Caco-2 (cell line): ENCODE measurements at places on chromosomes 11 and 22.

- no peak for DNase-seq
These were observed 91.0 kb downstream of the TMPRSS5 start for GRCh38 chr11:113615098-113615497.

- DNase-seq: peak; percentile 95
These were observed 34.0 kb downstream of the IRAG1 start for GRCh38 chr11:10659339-10660216.

DNA sequence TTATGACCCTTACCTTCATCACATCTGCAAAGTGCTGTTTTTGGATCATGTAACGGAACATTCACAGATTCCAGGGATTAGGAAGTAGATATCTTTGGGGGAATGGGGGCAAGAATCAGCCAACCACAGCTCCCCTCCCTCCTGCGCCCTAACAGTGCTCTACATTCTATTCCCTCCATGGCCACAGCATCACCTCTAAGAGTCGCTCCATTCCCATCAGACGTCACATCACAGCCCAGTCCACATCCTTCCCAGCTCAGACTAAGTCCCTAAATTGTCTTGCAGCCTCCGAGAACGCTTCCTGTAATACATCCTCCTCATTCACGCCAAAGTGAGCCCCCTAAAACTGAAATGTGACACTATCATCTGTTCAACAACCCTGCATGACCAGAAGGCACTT lies 5.9 kb downstream of the SCGB1D1 start:
- no peak for DNase-seq

DNA sequence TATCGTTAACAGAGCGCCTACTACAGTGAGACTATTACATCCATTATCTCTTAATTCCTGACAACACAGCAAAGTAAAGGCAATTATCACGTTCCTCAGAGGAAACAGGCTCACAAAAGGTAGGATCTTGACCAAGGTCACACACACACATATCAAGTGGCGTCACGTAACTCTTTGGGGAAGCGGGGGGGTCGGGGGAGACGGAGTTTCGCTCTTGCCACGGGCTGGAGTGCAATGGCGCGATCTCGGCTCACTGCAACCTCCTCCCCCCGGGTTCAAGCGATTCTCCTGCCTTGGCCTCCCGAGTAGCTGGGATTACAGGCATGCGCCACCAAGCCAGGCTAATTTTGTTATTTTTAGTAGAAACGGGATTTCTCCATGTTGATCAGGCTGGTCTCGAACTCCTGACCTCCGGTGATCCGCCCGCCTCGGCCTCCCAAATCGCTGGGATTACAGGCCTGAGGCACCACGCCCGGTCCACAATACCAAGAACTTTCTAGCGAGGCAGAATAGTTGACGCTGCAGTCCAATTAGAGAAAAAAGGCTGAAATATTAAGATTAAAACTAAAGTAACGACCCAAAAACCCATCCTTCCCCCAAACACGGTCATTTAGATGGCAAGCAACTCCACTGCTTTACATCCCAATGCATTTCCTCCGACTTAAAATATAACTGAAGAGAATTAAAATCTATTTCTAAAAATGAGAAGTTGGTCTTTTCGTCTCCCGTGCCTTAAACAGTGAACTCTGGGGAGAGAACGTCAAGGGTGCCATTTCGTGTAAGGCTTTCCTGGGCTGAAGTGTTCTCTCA lies 1.2 kb downstream of the DDX17 start:
- DNase-seq: peak; percentile 24

GRCh38 chr22:24146791-24147353 lies 34.4 kb upstream of the SUSD2 start:
- DNase-seq: no peak

- no peak for DNase-seq
These were observed 235.6 kb downstream of the FAT3 start for GRCh38 chr11:92460213-92460612.

GRCh38 chr11:36741515-36741914 lies 143.5 kb upstream of the RAG2 start:
- no peak for DNase-seq

DNA sequence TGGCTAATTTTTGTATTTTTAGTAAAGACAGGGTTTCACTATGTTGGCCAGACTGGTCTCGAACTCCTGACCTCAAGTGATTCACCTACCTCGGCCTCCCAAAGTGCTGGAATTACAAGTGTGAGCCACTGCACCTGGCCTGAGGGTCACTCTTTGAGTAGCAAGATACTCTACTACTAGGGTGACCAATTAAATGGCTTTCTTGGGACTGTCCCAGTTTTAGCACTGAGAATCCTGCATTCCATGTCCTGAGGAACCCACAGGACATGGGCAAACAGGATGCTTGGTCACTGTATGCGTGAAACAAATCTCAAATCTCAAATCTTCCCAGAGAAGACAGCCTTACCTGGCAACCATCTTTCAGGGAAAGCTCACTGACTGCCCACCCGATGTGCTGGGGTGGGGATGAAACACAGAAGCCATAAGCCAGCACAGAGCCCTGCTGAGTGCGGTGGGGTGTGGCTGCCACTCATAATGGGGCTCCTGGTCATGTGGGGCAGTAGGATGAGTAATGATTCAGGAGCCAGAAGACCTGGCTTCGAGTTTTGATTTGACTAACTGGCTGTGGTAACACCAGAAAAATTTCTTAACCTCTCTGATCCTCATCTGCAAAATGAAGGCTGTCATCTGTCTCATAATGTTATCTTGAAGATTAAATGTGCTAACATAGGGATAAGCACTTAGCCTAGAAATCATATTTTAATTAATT lies 11.5 kb downstream of the CLMP start:
- DNase-seq: no peak

DNA sequence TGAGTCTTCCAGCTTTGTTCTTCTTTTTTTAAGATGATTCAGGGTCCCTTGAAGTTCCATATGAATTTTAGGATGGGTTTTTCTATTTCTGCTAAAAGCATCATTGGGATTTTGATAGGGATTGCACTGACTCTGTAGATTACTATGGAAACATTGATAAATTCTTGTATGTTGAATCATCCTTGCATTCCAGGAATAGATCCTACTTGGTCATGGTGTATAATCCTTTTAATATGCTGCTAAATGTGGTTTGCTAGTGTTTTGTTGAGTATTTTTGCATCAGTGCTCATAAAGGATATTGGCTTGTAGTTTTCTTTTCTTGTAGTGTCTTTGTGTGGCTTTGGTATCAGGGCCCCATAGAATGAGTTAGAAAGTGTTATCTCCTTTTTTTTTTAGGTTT lies 34.9 kb upstream of the PHOX2A start:
- no peak for DNase-seq

DNA sequence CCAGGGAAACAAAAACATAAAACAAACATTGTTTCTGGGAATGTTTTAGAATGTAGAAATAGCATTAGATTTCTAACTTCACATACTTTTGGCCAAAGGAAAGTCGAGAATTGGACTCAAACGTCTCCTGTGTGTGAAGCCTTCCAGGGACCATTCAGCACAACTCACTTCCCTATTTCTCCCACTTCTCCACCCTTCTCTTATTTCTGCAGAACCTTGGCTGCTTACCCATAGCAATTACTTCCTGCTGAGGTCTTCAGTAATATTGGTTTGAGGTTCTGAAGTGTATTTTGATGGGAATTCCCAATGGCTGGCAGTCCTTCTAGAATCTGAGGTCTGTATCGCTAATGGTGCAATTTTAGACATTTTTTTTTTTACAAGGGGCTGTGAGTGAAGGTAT lies 158.3 kb upstream of the SNX19 start:
- DNase-seq: no peak

DNA sequence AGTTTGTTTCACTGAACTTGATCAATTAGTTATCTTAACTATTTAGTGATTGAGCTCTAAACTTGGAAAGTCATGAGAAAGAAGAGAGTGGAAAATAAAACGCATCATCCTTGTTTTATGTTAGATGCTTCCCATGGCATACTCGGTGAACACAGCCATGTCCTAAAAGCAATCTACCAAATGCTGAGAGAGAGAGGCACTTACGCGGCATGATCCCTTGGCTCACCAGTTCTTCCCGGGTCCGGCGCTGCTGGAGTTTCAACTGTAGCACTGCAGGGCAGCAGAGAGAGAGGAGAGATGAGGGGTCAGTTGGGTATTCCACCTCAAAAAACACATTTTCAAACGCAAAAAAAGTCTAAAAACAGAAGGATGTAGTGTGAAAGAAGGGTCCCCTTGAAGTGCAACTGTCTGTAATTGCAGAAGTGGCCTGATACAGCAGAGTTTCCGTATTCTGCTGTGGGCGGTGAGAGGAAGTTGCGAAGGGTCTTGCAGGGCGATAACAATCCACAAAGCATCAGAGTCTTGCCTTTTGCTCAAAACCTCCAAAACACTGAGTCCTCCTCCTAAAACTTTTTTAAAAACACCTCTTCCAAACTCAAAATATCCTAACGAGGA lies 92.7 kb downstream of the SGSM3 start:
- no peak for DNase-seq

GRCh38 chr11:119474682-119475596 lies 52.0 kb upstream of the THY1 start:
- DNase-seq: peak; percentile 79

- no peak for DNase-seq
These were observed 1.0 kb downstream of the CCDC86 start for GRCh38 chr11:60842668-60843600.

GRCh38 chr11:5242208-5242607 lies 7.4 kb downstream of the HBG1 start:
- no peak for DNase-seq

DNA sequence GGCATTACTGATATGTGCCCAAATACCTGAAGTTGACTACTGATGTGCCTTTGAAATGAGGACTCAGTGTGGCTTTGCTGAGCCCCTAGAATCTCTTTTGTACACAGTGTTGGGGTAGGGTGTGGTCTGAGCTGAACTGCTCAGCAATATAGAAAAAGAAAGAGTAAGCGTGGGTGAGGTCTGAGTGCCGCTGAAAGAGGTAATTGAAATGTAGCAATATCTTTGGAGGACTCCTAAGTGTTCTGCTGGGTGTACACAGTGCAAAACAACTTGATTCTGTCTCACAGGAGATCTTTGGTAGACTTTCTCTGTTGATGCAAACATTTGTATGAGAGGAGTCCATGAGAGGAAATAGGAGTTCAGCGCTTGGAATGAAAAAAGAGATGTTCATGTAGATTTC lies 73.7 kb upstream of the PTPN5 start:
- DNase-seq: no peak

DNA sequence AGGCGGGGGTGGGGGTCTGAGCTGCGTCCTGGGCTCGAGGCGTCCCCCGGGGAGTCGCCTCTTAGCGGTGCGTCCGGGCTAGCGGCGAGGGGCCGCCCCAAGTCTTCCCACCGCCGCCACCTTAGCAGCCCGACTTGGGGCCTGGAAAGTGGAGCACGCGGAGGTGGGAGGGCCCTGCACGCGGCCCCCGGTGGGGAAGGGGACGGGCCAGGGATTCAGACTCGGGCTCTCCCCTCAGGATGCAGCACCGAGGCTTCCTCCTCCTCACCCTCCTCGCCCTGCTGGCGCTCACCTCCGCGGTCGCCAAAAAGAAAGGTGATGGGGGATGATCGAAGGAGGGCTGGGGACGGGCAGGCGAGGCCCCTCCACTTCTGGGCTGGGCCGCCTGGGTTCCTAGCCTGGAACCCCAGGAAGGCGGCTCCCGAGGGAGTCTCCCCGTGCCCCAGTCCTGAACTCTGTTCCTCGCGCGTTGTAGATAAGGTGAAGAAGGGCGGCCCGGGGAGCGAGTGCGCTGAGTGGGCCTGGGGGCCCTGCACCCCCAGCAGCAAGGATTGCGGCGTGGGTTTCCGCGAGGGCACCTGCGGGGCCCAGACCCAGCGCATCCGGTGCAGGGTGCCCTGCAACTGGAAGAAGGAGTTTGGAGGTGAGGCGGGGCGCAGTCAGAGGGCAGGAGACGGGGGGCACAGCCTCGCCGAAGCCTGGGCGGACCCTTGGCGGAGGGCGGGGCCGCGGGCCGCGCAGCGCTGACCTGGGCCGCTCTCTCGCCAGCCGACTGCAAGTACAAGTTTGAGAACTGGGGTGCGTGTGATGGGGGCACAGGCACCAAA lies 563 bp downstream of the MDK start:
- peak; percentile 62 for DNase-seq

DNA sequence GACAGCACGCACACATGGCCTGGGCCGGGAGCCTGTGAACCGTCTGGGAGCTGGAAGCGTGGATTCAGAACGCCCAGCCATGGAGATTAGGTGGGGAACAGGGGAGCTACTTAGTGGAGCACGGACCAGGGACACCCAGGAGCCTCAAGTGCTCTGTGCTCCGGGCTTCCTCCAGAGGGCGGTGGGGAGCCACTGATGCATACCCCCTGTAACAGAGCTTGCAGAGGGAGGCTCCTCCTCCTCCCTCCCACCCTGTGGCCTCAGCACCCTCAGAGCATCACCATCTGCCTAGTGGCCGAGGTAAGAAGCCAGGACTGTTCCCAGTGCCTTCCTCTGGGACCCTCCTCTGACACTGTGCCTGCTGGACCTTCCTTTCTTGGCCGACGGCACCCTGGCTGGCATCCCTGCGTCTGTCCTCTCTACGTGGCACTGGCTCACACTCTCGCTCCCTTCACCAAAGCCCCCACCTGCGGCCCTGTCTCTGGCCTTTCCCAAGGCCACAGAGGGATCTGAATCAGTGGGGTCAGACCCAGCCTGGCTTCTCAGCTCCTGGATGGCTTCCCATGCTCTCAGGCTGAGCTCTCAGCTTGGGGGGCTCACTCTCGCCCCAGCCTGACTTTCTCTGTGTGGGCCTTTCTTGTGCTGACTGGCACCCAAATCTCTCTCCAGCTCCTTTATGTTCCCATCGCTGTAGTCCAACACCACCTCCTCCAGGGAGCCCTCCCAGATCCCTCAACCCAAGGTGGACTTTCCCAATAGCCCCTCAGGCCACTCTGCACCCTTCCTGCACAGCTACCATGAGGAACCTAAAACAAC lies 780.9 kb downstream of the BRD1 start:
- peak; percentile 57 for DNase-seq

DNA sequence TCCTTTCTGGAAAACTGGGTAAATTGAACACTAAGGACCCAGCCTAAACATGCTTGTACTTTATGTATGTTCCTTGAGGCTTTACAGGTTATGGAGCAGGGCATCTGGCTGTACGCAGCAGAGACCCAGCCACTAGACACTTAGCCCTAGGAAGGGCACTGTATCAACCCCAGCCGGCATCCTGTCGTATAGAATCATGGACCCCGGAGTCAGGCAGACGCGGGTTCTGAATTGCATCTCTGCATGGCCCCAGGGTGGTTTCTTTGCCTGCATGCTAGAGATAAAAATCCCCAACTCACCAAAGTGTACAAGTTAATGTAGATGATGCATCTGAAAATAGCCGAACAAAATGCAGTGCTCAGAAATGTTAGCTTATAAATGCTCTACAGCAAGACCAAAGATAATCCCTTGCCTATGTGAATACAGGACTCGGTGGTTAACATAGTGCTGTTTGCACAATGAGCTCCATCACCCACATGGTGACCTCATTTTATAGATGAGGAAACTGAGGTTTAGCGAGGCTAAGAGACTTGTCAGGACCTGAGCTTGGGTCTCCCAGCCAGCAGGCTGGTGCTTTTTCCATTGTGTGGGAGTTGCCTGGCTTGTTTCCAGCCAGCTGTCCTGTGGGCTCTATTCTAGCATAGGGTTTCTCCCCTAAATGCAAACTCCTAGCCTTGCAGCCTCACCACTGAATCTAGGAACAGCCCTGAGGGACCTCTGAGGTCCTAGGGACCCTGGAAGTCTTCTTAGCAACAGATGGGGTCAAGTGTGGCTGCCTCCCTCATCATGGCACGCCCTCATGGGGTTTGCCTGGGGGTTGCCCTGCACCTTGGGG lies 7.3 kb downstream of the CD6 start:
- DNase-seq: peak; percentile 9
